ENCODE measurements at places on chromosomes 13 and 19. TPM values are rescaled to one million over a fixed set of nuclear protein-coding genes. Genes with fewer than 3 reads are reported as not detected.

Gene C19orf81
- 0.52 TPM for polyA plus RNA-seq

Gene RNF17
- not detected for polyA plus RNA-seq

- DNase-seq: no peak
Observed at GRCh38 chr19:12092956-12093355, 28.4 kb downstream of the ZNF844 start.

GRCh38 chr13:91894316-91894715, 495.9 kb downstream of the GPC5 start:
- DNase-seq: no peak

GRCh38 chr19:7989071-7989575, 16.3 kb downstream of the ELAVL1 start:
- DNase-seq: no peak

Measured in right cardiac atrium (tissue), 5 donors.